ENCODE measurements at places on chromosomes 6 and 20.

DNA sequence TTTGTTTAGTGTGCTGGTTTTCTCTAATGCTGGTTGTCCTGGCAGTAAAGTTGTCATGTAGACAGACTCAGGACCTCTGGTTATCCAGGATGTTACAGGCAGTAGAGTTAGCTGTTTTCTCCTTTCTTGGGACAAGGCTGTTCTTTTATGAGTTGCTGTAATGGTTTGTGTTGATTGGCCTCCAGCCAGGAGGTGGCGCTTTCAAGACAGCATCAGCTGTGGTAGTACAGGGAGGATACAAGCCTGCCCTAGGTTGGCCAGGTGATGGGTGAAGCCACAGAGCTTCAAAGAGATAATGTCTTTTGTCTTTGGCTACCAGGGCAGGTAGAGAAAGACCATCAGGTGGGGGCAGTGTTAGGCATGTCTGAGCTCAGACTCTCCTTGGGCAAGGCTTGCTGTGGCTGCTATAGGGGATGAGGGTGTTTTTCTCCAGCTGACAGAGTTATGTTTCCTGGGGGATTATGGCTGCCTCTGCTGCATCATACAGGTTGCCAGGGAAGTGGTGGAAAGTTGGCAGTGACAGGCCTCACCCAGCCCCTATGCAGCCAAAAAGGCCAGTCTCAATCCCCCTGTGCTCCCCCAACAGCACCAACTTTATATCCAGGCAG lies 127.2 kb upstream of the TAB2 start:
- DNase-seq, result no peak

DNA sequence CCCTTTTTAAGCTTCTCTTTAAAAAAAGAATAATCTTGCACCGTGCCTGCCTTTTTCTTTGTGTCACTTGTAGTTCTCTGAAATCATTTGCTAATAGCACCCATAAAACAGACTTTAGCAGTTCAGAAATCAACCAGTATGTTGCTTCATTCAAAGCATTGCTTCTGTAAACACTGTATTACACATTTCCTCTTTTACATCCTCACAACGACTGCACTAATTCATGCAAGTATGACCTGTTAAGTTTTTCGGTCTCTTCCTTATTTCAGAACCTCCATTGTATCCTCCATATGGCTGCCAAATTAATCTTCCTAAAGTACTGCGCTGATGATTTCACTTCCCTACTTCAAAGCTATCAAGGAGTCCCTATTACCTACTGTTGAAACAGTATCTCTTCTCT lies 142.9 kb upstream of the RNF217 start:
- DNase-seq, result no peak

DNA sequence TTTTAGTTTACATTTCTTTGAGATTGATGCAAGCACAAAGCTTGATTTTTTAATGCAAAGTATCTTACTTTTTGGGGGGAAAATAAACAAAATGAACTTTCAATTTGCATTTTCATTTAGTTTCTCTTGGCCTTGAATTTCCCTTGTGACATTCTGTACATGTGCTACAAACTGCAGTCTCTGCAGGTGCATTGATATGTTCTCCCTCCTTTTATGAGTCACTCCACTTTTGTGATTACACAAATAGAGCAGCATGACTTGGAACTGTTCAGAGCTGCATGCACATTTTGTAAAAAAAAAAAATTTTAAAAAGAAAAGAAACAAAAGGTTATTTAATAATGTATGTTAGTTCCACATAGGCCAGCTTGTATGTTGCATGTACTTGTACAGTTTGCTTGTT lies 220.0 kb upstream of the KCNQ5 start:
- DNase-seq, result no peak

DNA sequence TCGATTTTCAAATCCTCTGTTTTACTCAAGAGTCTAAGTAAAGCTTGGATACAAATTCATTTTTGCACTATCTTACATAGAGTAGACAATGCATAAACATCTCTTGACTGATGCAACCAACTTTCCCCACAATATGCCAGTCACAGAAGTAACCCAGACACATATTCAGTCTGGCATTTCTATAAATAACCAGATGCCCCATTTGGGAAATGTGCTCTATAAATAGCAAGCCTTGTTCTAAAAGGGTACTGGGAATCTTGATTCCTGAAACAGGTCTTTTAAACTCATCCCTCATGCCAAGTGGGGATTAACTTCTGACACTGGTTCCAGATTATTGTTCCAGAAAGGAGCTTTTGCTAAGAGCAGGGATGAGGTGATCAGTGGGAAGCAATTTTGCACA lies 411.7 kb downstream of the EPM2A start:
- DNase-seq, result no peak

DNA sequence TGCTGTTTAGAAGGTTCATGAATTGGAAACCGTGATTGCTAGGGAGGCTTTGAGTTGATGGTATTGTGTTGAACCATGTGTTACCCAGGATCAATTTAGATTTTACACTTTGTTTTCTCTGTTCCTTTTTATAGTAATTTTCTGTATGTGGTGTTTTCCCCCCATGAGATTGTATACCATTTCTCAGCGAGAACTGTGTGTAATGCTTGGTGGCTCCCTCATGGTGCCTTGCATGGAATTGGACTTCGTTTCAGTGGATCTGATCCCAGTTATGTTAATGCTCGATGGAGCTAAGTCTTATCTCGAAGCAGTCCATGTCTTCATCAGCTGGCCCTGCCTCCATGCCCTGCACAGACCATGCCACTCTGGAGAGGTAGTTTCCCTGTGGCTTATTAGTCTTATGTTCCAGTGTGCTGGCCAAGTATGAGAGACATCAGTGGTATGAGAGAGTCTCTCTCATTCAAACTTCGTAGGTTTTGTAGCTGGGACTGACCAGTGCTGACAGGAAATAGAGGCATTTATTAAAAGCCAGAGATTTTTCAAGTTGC lies 18.7 kb downstream of the PTPN1 start:
- DNase-seq, result no peak

GRCh38 chr6:2184700-2185455 lies 60.5 kb downstream of the GMDS start:
- no peak for DNase-seq

DNA sequence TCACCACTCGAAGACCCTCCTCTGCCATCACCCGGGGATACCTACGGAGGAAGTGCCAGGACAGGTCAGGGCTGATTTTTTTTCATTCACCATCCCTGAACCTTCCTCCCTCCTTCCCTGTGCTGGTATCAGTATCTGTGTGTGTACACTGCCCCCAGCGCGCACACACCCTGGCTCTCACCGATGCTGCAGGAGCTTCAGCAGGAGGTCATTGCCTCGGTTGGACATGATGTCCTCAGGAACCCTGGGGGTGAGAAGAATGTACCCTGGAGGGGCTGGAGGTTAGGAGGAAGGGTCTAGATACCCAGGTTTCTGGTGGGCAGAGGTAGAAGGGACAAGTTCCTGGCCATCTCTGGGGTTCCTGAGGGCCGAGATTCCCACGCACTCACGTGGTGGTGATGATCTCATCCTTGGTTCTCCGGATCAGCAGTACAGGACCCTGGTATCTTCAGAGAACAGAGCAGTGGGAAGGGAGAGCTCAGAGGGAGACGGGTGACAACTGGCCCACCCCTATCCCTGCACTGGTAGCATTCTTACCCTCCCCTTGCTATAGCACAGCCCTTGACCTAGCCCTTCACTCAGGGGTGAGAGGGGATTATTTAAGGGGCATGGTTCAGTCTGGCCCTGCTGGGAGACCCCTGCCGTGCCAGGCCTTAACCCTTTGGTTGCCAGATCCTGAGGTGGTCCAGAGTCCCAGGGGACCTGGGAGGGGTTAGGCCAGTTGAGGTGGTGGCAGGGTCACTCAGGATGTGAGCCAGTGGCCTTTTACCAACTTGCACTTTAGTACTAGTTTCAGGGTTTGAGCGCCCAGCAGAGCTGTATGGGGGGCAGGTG lies 7.2 kb upstream of the LY6G5C start:
- no peak for DNase-seq

- DNase-seq, result no peak
These were observed 16.5 kb downstream of the BLOC1S5 start for GRCh38 chr6:8047541-8048292.

GRCh38 chr6:43338243-43338642 lies 29.6 kb upstream of the CRIP3 start:
- no peak for DNase-seq

DNA sequence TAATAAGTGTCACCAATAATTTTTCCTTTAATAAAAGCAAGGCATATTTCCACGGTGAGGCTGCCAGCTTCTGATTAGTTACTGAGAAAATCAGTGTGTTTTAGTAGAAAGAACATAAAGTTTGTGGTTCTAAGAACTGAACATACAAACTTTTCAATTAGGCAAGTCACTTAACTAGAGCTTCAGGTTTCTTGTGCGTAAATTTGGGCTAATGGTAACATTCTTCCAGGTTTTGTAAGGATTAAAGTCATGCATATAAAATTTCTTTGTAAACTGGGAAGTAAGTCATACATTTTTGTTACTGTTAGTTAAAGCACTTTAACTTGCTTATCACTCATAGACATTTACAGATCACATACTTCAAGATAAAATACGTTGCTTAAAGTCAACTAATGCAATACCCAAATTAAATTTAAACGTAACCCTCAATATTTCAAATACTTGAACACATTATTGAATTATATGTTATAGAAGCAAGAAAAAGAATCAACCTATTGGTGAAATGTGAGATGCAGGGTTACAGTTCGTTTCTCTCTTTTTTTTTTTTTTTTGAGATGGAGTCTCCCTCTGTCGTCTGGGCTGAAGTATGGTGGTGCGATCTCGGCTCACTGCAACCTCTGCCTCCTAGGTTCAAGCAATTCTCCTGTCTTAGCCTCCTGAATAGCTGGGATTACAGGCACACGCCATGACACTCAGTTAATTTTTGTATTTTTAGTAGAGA lies 327.3 kb upstream of the NOX3 start:
- DNase-seq, result no peak

DNA sequence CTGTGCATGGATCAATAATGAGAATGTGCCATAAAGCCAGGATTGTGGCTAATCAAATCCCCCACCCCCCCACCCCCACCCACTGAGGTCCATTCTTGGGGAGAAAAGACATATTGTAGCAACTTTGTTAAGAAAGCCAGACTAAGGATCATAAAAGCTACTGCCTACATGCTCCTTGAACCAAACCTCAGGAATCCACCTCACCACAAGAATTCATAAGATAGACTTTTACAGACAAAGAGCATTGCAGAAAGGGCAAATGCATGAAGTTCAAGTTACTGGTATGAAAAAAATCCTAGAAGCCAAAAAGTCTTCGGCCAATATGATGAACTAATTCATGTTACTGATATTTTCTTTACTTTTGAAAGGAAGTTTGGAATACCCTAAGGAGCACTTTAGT lies 187.9 kb upstream of the ARID1B start:
- DNase-seq, result no peak

GRCh38 chr20:36471885-36472636 lies 69.3 kb upstream of the MYL9 start:
- no peak for DNase-seq

DNA sequence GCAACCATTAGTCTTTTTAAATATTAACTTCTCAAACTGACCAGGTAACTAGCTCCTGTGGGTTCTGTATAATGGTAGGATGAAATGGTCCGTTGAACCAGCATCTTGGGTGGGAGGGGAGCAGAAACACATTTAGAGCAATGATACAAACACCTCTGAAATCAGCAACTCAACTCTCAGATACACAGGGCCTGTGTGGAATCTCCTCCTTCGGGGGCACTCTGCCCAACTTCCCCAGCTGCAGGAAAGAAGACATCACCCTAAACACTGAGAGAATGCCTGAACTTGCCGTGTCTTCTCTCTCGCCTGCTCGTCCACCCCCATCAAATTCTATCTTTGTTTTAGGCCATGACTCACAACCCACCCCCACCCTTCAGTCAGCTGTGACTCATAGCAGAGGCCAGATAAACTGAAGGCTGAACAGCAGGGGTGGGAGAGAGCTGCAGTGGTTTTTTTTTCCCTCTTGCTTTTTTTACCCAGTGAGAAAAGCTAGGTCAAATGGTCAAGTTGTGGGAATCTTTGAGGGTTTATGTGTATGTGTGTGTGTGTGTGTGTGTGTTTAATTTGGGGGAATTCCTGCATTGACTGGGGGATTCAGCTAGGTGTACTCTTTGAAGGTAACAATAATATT lies 593.4 kb upstream of the JAG1 start:
- DNase-seq, result no peak

DNA sequence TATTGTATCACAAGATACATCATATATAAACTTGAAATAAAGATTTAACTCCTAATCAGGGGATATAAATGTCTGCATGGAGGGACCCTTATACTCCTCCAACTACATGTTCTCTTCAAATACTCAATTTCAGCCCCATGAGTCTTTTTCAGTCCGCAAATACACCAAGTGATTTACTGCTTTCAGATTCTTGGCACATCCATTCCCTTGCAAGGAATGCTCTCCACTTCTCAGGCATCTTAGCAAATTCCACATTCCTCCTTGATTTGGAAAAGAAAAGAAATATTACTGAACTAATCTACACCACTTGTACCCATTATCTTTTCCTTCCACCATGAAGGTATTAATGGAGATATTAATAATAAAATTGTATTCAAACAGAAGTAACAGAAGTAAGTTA lies 999.4 kb upstream of the GJE1 start:
- DNase-seq, result no peak

- no peak for DNase-seq
These were observed 7.6 kb upstream of the RNF114 start for GRCh38 chr20:49928411-49929141.

DNA sequence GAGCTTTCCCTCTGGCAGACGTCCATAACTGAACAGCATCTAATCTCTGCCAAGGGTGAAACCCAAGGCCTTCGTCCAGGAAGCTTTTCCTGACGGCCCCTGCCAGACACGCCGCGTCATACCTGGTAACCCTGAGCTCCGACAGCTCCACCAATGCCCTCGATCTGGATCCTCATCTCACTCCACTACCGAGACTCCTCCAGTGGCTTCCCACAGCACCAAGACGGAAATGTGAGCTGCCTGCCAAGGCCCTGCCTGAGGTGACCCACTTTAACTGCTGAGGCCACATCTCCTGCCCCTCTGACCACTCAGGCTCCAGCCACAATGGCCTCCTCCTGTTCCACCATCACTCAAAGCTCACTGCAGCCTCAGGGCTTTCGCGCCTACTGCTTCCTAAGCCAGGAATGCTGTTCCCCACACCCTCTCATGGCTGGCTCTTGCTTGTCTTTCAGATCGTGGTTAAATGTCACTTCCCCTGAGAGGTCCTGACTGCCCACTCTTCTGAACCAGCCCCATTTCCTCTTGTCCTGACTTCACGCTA lies 143.2 kb downstream of the PREX1 start:
- DNase-seq, result no peak

Data from cortex of kidney (tissue), 1 donor.